Glutamatergic neuron (in vitro differentiated cells): ENCODE measurements at places on chromosomes 6 and 20.

DNA sequence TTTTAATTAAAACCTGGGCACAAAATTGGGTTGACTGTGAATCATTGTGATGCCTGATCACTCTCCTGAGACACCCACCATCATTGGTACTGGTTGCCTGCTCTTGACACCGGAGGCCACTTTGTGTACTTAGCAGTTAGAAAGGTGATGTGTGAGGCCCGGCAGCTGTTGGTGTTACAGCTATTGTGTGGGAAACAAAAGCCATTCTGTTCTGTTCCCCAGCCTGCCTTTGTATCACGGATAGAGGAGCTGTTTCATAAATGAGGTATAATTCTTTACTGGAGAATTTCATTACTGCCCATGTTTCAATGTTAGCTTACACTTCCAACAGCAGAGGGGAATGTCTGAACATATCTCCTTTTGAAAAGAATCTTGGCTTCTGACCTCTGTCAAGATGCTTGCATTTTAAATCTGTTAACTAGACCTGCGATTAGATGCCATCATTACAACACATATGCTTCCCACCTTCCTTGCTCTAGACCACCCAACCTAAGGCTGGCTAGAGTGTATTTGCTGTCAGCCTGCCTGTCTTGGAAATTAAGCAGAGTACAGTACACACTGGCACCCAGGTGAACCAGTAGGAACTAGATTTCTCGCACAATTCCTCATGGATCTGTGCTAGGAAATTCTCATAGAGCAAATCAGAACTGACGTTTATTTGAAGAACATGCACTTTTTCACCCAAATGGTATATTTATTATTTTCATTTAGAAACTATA is 142.4 kb upstream of the INSM1 start:
- no peak for DNase-seq
- H3K27me3 ChIP-seq, result peaks cover 2% of the 10 kb centered on the region
- no peak overlapping the region for H3K4me3 ChIP-seq
- H3K27ac ChIP-seq, result peak overlapping the region; percentile 84
- peaks cover 10% of the 10 kb centered on the region for H3K4me1 ChIP-seq
- peaks cover 9% of the 10 kb centered on the region for H3K36me3 ChIP-seq

DNA sequence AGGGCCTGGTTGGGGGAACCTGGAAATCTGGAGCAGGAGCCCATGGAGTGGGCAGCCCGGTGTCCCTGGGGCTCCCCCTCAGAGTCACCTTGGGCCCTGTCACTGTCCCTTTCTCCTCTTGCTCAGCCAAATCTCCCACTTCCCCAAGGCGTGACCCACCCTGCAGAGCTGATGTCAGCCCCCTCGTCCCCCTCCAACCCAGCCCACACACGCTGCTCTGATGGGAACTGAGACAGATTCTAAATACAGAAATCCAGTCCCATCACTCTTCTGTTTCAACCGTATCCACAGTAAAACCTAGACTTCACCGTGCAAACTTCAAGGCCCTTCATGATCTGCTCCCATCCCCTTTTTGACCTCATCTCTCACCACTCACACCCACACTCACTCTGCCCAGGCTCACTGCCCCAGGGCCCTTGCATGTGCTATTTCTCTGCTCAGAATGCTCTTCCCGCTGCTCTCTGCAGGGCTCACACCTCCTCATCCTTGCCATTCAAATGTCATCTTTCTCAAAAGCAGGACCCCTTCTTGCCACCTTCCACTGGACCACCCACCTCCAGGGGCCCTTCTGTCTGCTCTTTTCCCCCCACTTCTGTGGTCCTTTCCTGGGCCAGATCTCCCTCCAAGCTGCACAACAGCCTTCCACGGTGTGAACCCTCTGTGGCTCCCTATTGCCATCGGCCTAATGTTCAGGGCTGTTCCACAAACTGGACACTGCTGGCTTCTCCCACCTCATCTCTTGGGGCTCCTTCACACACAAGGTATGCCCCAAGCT is 16.6 kb downstream of the TGM2 start:
- H3K4me3 ChIP-seq, result no peak overlapping the region
- H3K36me3 ChIP-seq, result no peaks in the 10 kb centered on the region
- DNase-seq, result no peak
- H3K27me3 ChIP-seq, result peaks cover 2% of the 10 kb centered on the region

DNA sequence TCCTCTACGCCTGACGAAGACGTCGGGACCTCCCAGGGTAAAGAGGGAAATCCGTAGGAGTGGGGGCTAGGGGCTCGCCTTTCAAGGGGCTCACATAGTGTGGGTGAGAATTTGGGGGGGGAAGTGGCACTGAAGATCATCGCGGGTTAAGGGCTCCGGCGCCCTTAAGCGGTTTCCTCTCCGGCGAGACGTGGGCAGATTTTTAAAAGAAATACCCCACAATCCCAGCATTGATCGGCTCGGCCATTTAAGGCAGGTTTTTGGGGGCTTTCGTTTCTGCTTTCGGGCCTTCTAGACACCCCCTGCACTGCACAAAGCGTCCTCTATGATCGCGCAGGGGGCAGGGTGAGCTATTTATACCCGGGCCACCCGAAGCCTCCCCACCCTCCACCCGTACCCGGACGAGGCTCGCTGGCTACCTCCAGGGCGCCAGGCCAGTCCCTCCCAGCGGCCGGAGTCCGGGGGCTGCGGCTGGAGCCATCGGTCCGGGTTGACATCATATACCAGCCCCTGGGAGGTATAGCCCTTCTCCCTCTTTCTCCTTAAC is 1.2 kb downstream of the NKX2-2 start:
- peaks cover 17% of the 10 kb centered on the region for H3K4me1 ChIP-seq
- peak; percentile 24 for DNase-seq
- H3K27me3 ChIP-seq, result peaks cover 43% of the 10 kb centered on the region
- no peak overlapping the region for H3K4me3 ChIP-seq

DNA sequence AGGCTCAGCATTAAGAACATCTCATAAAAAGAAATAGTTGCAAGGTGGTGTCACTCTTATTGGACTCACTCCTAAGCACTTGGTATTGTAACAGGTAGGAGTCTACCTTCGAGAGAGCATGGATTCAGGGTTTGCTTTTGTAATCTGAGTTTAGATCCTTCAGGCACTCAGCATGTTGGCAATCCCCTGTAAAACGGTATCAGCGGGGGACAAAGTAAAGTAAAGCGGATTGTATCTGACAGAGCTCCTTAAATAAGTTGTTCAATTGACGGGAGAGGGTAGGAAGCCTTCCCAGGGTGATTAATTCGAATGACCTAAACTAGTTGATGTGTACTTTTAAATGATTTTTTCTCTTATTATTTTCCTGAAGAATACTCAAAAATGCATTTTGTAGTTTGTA is 869.8 kb upstream of the EPHA7 start:
- H3K36me3 ChIP-seq, result no peaks in the 10 kb centered on the region
- no peak overlapping the region for H3K4me3 ChIP-seq
- no peak overlapping the region for H3K27ac ChIP-seq

- no peak overlapping the region for H3K27ac ChIP-seq
- no peak overlapping the region for H3K4me3 ChIP-seq
- H3K36me3 ChIP-seq, result peaks cover 6% of the 10 kb centered on the region
- DNase-seq, result peak; percentile 35
- H3K27me3 ChIP-seq, result peaks cover 11% of the 10 kb centered on the region
- peaks cover 13% of the 10 kb centered on the region for H3K4me1 ChIP-seq
Measured at GRCh38 chr20:57753332-57754164, 43.7 kb upstream of the PMEPA1 start.
